ENCODE measurements at places on chromosomes 5 and 9. TPM values are rescaled to one million over a fixed set of nuclear protein-coding genes. Genes with fewer than 3 reads are reported as not detected.
A peak's percentile ranks its signal among the peaks of the same experiment; 100 is the strongest.

Gene TTLL11
- 12.1 TPM for total RNA-seq

Gene CCDC183
- not detected for total RNA-seq

Gene NRG2
- total RNA-seq, result 0.42 TPM

Gene ALDH1A1
- not detected for total RNA-seq

- peak; percentile 58 for DNase-seq
These were observed 24.6 kb upstream of the MED10 start for GRCh38 chr5:6402939-6403338.

Data from foreskin keratinocyte (primary cell).